ENCODE measurements at places on chromosomes 11 and 22.

DNA sequence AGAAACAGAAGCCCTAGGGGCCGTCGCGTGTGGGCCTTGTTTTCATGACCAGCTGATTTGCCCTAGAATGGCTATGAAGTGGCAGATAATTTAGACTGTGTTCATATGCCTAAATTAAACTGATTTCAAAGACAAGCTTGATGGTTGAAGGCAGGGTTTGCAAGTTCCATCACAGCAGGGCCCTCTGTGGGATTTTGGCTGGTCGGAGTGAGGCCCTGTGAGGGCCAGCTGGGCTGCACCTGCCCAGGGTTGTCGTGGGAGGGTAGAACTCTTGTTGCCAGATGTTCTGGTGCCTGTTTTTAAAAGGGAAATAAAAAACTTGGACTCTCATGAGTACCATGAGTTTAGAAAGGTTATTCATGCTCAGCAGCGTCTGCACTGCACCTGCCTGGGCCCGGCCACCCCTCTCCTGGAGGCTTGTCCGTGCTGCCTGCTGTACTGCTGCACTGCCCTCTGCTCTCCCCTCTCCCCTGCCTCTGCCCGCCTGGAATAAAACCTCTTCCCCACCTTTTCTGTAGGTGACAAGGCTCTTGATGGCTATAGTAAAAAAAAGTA lies 44.1 kb downstream of the AP2A2 start:
- no peak for DNase-seq

GRCh38 chr11:86670181-86670580 lies 2.2 kb downstream of the ME3 start:
- no peak for DNase-seq

DNA sequence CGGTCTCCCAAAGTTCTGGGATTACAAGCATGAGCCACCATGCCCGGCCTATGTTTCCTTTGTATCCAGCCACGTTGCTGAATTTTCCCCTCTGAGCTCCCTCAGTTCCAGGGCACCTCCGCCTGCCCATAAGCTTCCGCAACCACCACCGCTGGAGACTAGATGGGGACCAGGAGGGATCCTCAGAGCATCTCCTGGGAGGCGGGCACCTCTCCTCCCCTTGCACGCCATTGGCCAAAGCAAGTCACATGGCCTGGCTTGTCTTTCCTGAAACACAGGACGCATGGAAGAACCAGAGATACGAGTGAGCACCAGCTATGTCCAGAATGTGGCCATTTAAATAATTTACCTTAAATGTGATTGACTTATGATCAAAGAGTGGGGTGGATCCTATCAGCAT lies 388.3 kb downstream of the BRD1 start:
- no peak for DNase-seq

- DNase-seq, result no peak
Measured at GRCh38 chr11:64226507-64227051, 505 bp downstream of the NUDT22 start.

- no peak for DNase-seq
Measured at GRCh38 chr11:64164392-64165312, 1.3 kb downstream of the MACROD1 start.

GRCh38 chr11:42674436-42674835 lies 637.4 kb upstream of the API5 start:
- no peak for DNase-seq

DNA sequence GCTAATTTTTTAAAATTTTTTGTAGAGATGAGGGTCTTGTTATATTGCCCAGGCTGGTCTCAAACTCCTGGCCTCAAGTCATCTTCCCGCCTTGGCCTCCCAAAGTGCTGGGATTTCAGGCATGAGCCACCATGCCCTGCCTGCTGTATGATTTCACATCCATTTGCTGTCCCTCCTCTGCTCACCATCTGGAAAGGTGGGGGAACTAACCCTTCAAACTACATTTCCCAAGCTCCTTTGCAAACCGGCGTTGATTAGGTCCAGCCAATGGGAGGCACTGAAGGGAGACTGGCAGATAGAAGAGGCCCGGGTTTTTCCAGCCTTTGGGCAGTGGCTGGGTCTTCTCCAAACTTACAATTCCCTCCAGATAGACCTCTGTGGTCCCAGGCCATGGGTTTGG lies 19.3 kb downstream of the RFPL1 start:
- peak; percentile 50 for DNase-seq

DNA sequence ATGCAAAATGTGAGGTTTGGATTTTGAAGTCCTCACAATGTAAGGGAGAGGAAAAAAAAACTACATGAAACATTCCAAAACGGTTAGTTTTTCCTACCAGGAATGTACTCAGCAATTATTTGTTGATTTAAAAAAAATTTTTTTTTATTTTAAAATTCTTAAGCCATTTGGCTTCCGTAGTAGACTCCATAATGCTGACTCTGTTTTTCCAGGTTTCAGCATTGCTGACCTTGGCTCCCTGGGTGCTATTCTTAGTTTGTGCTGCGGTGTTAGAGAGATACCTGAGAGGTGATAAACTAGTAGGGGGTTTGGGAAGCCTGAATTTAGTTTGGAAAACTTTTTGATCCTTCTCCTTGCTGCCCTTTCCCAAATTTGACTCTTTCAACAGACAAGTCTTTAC lies 10.6 kb downstream of the STT3A start:
- DNase-seq, result no peak

GRCh38 chr11:77407613-77408012 lies 66.3 kb downstream of the PAK1 start:
- peak; percentile 89 for DNase-seq

DNA sequence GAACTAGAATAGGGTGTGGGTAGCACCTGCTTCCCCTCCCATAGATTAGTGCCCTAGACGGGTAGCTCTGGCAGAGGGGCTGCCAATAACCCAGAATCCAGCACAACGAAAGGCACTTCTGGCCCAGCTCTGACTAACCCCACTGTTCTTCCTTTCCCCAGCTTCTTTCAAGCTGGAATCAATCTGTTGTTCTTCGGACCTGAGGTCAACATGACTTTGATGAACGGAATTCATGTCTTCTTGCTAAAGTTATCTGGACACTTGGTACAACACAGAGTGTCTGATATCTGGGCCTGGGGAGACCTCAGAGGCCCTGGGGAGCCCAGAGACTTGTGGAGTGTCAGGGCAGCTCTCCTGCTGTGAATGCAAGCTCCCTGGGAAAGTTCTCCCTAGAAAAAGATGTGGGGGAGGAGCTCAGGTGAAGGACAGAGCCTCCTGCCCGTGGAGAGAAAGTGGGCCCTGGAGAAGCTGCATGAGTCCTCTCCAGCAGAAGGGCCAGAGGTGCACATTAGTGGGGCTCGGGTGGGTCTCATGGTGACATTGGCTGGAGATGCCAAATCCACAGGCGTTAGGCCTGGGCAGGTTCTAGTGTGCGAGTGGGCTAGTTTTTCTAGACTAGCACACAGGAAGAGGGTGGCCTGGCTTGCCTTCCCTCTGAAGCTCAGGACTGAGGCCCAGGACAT lies 6.3 kb downstream of the KCNJ11 start:
- no peak for DNase-seq
